Urinary bladder (tissue), 4 donors: ENCODE measurements at places on chromosomes 4 and X.

DNA sequence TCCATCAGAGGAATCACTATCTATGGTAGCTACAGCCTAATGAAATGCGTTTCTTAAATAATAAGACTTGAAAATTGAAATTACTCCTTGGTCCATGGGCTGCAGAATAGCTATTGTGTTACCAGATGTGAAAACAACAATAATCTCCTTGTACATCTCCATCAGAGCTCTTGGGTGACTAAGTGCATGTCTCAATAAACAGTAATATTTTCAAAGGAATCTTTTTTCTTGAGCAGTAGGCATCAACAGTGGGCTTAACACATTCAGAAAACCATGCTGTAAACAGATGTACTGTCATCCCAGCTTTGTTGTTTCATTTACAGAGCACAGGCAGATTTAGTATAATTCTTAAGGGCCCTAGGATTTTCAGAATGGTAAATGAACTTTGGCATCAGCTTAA, 67.3 kb downstream of the GLUD2 start:
- no peak for DNase-seq

- DNase-seq = no peak
These were observed 245.9 kb downstream of the IDS start for GRCh38 chrX:149259241-149259640.

DNA sequence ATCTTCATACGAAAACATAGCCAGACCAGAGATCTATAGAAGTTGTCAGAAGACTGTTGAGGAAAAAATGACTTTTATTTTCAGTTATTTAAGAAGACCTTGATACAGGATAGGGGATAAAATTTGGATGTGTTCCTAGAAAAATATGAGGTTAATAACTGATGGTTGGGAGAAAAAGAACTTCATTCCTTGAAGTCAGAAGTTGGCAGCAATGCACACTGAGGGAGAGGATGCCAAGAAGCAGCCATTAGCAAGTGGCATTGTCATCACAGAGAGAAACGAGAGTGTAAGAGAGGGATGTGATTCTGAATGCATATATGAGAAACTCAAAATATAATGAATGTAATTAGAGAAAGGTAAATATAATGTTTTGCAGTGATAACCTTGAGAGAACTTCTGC, 382.1 kb upstream of the EPHA5 start:
- no peak for DNase-seq

DNA sequence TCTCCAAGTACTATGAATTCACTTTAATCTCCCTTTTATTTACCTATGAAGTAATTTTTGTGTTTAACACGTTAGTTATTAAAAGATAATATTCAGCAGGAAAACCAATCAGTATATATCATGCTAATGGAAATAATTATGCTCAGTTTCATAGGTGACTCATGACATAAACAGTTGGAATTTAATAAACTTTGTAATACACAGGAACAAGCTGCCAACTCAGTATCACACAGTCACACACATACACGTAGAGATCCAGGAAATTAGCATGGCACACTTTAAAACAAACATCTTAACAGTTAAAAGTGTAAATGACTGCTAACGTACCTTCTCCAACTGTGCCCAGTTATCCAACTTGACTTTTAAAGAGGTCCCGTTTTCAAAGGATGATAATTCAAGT, 2.3 kb downstream of the SPATA4 start:
- no peak for DNase-seq

GRCh38 chrX:2552621-2553201, 51.9 kb upstream of the DHRSX start:
- no peak for DNase-seq

DNA sequence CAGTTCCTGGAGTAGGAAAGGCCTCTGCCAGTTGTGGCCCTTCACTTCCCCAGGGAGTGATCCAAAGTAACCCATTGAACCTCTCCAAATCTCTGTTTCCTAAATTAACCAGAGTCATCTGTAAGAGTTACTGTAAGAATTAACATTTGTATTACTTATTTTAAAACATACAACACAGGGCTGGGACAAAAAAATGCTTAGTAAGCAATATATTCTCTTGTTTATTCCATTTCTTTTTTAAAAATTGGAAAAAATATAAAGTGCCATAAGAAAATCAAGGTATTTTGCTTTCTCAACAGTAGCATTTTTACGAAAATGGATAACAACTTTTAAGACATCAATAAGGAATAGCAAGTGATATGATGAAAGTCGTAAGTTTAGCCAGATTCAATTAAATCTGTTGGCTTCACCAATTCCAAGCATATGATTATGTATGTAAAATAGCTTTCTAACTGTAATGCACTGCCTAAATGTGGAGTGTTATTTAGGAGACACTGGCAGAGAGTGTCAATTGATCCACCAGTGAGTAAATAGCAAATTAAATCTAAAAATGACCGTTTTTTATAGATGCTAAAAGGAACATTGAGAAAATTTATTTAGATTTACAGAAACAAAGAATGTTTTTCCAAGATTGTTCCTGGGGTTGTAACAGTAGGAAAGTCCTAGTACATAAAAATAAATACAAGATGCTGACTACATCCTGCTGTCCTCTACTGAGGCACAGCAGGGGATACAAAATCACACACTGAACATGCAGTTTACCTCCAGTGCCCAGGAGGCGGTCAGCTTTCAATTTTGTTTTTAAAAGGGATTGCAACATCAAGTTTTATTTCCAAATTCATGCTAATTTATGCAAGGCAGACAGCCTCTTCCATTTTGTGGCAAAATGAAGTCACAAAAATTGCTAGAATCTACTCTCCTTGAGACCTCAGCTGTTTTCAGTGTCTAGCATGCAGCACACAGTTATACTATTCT, 53.7 kb downstream of the GPM6A start:
- DNase-seq = no peak

- DNase-seq = no peak
These were observed 68.9 kb downstream of the ARHGAP24 start for GRCh38 chr4:85543832-85544231.
